A549 treated with DMSO at 1 μM for 4 hours (cell line): ENCODE measurements at places on chromosomes 3 and 15. TPM values are rescaled to one million over a fixed set of nuclear protein-coding genes. Genes with fewer than 3 reads are reported as not detected.

The TPRG1 gene
- 0.14 to 0.55 TPM (median 0.24 TPM) in 5 replicates for total RNA-seq

The SLITRK3 gene
- total RNA-seq: not detected in 5 replicates

The STRIT1 gene
- not detected in 5 replicates for total RNA-seq

The ATP13A5 gene
- not detected in 5 replicates for total RNA-seq

The ACSBG1 gene
- total RNA-seq: 0.20 to 0.48 TPM (median 0.38 TPM) in 5 replicates

The ARHGAP11A gene
- total RNA-seq: 66.2 to 98.2 TPM (median 90.5 TPM) in 5 replicates

The BRPF1 gene
- 17.5 to 20.7 TPM (median 19.1 TPM) in 5 replicates for total RNA-seq

The SERPINI2 gene
- not detected in 5 replicates for total RNA-seq

The LNP1 gene
- 0.78 to 1.1 TPM (median 0.82 TPM) in 5 replicates for total RNA-seq

The ITIH3 gene
- total RNA-seq: 0.08 TPM in 1 of 5 replicates, not detected in the others
